Substantia nigra (tissue), 51 donors: ENCODE measurements at places on chromosomes 4 and X.

- DNase-seq, result no peak
Observed at GRCh38 chrX:31139961-31140360, 68.1 kb upstream of the FTHL17 start.

DNA sequence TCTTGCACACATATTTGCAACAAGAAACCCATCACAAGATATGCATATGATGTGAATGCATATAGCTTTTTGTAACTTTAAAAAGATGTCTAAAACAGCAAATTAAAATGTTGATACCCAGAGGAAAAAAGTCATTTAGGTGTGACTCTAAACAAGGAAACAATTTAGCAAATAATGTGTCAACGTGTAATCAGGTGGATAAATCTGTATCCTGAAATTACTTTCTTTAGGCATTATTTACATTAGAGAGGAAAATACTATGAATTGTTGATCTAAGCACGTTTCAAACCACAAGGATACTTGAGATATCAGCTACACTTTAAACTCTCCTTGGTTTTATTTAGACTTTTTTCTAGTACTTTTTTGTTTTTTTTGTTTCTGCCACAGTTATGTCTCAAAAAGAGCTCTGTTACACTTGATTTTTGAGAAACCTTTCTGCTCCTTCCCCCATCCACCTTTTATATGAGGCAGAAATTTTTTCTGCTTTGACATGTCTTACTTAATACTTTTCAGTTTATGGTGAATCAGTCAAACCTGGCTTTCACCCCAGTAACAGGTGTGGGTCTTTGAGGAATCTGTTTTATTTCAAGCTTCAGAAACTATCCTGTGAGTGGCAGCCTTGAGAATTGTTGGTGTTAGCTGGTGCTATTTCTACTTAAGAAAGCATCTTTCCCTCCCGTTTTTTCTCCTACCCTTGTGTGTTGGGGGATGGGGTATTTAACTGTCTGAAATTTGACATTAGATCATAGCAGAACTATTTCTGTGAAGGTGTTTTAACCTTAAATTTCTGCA lies 1.9 kb downstream of the NPNT start:
- no peak for DNase-seq

GRCh38 chr4:176380352-176381157 lies 60.8 kb downstream of the SPCS3 start:
- DNase-seq, result no peak

GRCh38 chr4:83644677-83645659 lies 109.1 kb downstream of the GPAT3 start:
- no peak for DNase-seq

GRCh38 chrX:14359727-14360126 lies 169.6 kb upstream of the GLRA2 start:
- no peak for DNase-seq

- DNase-seq, result no peak
Observed at GRCh38 chrX:124254611-124255010, 77.8 kb upstream of the TEX13D start.

DNA sequence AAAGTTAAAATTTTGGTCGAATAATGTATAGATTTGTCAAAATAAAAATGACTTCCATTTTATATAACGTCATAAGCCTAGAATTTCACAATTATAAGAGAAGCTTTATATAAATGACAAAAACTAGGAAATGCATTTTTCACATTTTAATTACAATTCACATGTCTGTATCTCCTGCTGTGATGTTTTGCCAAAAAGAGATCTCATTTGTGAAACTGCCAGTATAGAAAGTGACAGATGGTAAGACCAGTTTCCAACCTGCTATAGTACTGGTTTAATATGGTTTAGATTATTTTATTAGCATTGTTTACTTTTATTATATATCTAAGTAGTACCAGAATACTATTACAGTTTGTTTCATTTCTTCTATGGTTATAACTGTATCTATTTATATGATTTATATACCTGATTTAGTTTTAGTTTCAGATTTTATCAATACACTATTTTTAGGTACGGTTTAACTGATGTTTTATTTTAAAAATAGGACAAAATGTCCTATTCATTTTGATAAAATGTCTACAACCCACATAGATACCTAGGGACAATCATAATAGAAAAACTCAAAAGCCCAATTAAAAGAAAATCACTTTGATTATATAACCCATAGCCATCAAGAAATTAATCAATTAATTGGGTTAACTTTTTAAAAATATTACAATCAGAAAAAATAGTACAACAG lies 5.4 kb upstream of the CCSER1 start:
- no peak for DNase-seq

- no peak for DNase-seq
Observed at GRCh38 chrX:20347481-20347880, 80.8 kb upstream of the RPS6KA3 start.

DNA sequence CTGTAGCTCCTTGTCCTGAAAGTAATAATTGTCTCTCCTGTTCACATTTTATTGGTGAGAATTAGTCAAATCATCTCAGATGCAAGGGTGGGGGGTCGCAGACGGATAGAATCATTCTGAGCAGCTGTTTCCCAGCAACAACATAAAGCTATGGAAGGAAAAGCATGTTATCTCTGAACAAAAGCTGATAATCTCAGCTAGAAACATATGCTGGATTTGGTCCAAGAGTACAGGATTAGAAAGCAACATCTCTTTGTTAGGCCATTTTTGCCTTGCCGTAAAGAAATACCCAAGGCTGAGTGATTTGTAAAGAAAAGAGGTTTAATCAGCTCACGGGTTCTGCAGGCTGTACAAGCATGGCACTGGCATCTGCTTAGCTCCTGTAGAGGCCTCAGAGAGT lies 472.8 kb upstream of the BOD1L1 start:
- no peak for DNase-seq
